HT-29 (cell line): ENCODE measurements at places on chromosomes 16 and 17. TPM values are rescaled to one million over a fixed set of nuclear protein-coding genes. Genes with fewer than 3 reads are reported as not detected.

LRRC59 gene
- total RNA-seq = 137 and 155 TPM in 2 replicates

GRCh38 chr16:50369133-50369804 is 481 bp upstream of the BRD7 start:
- peak; percentile 7 for DNase-seq

DNA sequence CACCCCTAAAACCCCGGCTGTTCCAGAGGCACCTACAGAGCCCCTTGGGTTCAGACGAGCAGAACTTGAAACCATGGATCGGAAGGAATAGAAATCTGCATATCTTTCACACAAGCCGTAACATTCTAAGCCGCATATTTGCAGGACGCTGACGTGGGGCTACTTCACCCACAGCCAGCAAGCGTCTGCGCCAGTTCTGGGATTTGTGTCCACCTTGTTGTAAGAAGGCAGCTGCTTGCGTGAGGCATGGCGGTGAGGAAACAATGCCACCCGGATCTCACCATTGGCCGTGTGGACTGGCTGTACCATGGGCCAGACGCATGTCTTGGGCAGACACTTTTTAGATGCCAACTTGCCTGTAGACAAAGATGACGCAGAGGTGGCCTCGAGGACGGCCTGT is 34.5 kb downstream of the TNFRSF13B start:
- no peak for DNase-seq

IRF8 gene
- total RNA-seq = 0.23 TPM in 1 of 2 replicates, not detected in the other

GRCh38 chr16:75459691-75460090 is 4.8 kb downstream of the TMEM170A start:
- no peak for DNase-seq

VMO1 gene
- total RNA-seq = 0.58 TPM in 1 of 2 replicates, not detected in the other

- DNase-seq = peak; percentile 25
Measured at GRCh38 chr17:43314611-43315011, 80.8 kb upstream of the RNU2-1 start.

DNA sequence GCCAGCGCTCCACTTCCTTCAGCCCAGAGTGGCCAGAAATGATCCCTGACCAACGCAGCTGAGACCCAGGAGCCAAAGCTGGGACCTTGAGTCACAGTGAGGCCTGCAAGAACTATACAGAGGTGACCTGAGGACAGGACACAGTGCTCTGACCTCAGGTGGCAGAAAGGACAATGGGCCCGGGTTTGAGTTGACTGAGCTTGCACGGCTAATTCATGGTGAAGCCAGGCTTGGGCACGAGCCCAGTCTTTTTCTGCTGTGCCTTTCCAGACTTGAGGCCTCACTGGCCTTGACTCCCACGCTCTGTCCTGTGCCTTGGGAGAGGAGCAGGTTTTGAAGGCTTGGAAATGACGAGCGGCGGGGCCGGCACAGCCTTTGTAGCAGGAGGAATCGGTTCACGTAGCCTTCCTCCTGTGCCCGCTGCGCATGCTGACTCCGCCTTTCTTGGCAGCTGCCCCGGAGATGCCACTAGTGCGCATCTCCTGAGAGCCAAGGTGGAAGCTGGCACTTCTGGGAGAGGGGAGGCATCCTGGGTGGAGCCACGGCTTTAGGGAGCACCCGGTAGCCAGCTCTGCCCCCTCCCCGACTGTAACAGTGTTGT is 34.9 kb downstream of the NDEL1 start:
- no peak for DNase-seq

DNA sequence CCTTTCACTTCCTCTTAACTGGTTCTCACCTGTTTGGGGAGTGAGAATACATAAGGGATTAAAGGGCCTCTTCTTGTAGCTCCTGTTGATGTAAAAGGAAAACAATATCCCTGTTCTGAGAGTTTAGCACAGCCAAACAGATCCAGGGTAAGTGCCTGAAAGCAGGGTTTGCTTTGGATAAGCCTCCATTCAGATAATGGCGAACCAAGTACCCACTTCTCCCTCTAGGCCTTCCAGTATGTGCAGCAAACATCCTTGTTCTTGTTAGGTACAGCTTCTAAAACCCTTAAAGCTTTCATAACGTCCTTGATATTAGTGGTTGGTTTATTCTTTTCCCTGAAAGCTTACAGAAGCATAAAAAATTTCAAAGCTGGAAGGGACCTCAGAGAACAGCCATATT is 130.6 kb upstream of the DNAH9 start:
- DNase-seq = no peak

FLOT2 gene
- 49.7 and 55.6 TPM in 2 replicates for total RNA-seq

DNA sequence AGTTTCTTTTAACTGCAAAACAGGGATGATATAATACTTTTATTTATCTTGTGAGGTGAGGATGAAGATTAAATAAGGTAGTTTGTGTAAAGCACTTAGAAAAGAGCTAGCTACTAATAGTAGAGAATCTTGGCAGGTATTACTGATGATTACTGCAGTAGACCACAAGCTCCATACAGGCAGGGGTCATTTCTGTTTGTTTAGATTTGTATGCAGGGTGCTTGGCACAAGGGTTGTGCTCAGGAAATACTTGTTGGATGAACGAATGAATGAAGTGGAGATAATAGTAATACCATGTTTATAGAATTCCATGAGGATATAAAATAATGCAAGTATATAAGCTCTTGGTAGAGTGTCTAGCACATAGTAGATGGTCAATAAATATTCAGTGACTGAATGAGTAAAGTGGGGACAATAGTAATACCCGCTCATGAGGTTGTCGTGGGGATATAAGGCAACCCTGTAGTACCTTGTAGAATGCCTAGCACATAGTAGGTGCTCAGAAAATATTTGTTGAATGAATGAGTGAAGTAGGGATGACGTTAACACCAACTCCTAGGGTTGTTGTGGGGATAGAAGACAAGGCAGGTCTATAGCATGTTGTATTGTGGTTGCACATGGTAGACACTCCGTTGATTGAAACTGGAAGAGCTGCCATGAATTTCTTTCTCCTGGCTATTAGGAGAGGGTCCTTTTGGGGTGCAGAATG is 83.0 kb downstream of the ABCC1 start:
- no peak for DNase-seq

- no peak for DNase-seq
Measured at GRCh38 chr16:86499889-86500707, 10.2 kb upstream of the FOXF1 start.

FOXN1 gene
- total RNA-seq = not detected in 2 replicates

WSCD1 gene
- not detected in 2 replicates for total RNA-seq

- no peak for DNase-seq
Measured at GRCh38 chr17:36837195-36837938, 99.9 kb upstream of the LHX1 start.

PERCC1 gene
- total RNA-seq = 0.10 TPM in 1 of 2 replicates, not detected in the other

TEX19 gene
- total RNA-seq = 0.10 and 1.1 TPM in 2 replicates

OTOP2 gene
- total RNA-seq = not detected in 2 replicates

DNA sequence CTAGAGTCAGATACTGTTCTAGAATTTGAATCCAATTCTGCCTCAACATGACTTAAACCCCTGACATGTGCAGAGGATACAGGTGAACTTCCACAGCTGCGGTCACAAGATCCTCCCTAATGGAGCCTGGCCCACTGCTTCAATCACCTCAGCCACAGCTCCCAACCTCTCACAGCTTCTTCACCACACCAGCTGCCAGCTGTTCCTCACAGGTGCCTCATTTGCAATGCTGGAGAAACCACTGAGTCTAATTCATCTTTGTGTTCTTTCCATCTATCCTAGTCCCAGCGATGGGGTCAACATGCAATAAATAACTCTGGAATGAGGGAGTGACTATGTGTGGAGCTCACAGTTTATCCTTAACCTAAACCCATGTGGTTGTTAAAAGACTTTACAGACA is 72.0 kb upstream of the MAF start:
- DNase-seq = no peak

GRCh38 chr16:2115591-2115973 is 20.1 kb downstream of the PKD1 start:
- DNase-seq = no peak

- no peak for DNase-seq
Measured at GRCh38 chr17:13727441-13728171, 125.9 kb upstream of the HS3ST3A1 start.

GRCh38 chr16:84423416-84423837 is 55.1 kb downstream of the ATP2C2 start:
- DNase-seq = peak; percentile 48

KRT33B gene
- total RNA-seq = not detected in 2 replicates

GRCh38 chr16:46836534-46837530 is 5.9 kb upstream of the C16orf87 start:
- DNase-seq = no peak

HYDIN gene
- 0.10 and 0.46 TPM in 2 replicates for total RNA-seq
